Dorsolateral prefrontal cortex (tissue), 122 donors: ENCODE measurements at places on chromosomes 2 and 18. TPM values are rescaled to one million over a fixed set of nuclear protein-coding genes. Genes with fewer than 3 reads are reported as not detected.

DNA sequence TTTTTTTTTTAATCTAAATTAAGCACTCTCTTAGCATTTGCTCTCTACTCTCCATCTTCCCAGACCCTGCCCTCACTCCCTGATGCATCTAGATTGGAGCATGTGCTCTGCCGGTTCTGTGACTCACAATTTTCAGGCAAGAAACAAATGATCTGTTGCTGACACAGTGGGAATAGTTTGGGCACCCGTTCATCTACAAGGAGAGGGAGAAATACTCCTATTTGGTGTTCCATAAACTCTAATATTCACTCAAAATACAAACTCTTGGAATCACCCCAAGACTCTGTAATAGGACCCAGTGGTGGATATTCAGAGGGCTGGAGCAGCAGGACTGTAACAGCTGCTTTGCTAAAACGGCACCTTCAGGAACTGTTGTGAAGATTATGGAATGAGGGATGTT, 37.1 kb upstream of the LINC00305 start:
- no peak for DNase-seq

GRCh38 chr2:105224444-105224843, 17.1 kb upstream of the GPR45 start:
- no peak for DNase-seq

GRCh38 chr2:97781981-97782380, 68.6 kb downstream of the ZAP70 start:
- DNase-seq, result no peak

The MALL gene
- total RNA-seq, result 3.1 TPM

The B4GALT6 gene
- total RNA-seq, result 32.6 TPM

- DNase-seq, result no peak
Measured at GRCh38 chr2:158740127-158740526, 55.0 kb upstream of the DAPL1 start.

The GRB14 gene
- 7.5 TPM for total RNA-seq

- DNase-seq, result no peak
Measured at GRCh38 chr18:63160172-63160995, 159.2 kb downstream of the BCL2 start.

GRCh38 chr18:45386041-45386655, 229.1 kb upstream of the SLC14A2 start:
- no peak for DNase-seq

DNA sequence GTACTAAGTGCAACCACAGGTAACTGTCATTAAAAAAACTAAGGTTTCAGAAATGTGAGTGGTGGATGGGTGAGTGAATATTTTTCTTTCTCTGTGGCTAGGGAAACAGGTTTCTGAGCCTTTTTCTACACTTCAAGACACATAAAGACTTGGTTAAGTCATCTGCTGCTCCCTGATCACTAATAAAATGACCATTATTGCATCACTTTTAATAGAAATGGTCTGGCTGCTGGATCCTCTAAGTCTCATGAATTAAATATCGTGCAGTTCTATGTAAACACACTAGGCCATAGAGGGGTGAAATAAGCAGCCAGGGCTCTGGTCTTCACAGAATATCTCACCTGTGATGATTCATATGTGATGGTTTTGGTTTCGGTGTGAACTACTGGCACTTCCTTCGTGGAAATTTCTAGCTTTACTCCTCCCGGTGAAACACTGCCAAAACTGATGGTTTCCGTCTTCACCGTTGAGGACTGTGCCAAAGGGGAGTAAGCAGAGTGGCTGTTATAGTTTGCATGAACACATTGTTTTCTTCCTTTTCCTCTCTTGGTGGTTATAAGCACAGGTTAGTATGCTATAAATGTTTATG, 100.4 kb upstream of the ZBTB14 start:
- DNase-seq, result no peak

GRCh38 chr2:37506407-37507050, 162.1 kb downstream of the QPCT start:
- DNase-seq, result no peak
